ENCODE measurements at places on chromosomes 11 and 22.

- H3K27ac ChIP-seq, result no peak overlapping the region
- H3K4me1 ChIP-seq, result no peaks in the 10 kb centered on the region
- H3K4me3 ChIP-seq, result no peak overlapping the region
- no peak for DNase-seq
- H3K27me3 ChIP-seq, result no peaks in the 10 kb centered on the region
Measured at GRCh38 chr11:99446400-99446799, 425.7 kb downstream of the CNTN5 start.

GRCh38 chr11:23540101-23540561 is 679.9 kb upstream of the CCDC179 start:
- no peak for DNase-seq
- H3K27me3 ChIP-seq, result no peaks in the 10 kb centered on the region
- H3K27ac ChIP-seq, result no peak overlapping the region
- no peak overlapping the region for H3K4me3 ChIP-seq
- no peaks in the 10 kb centered on the region for H3K36me3 ChIP-seq
- H3K4me1 ChIP-seq, result no peaks in the 10 kb centered on the region

GRCh38 chr11:57069942-57070341 is 81.2 kb downstream of the OR5AK2 start:
- peaks cover 9% of the 10 kb centered on the region for H3K4me1 ChIP-seq
- H3K4me3 ChIP-seq, result no peak overlapping the region
- DNase-seq, result no peak
- H3K27ac ChIP-seq, result no peak overlapping the region
- H3K36me3 ChIP-seq, result no peaks in the 10 kb centered on the region
- no peaks in the 10 kb centered on the region for H3K27me3 ChIP-seq

- DNase-seq, result no peak
- no peaks in the 10 kb centered on the region for H3K36me3 ChIP-seq
- H3K27ac ChIP-seq, result no peak overlapping the region
- no peaks in the 10 kb centered on the region for H3K4me1 ChIP-seq
Measured at GRCh38 chr11:45305874-45306623, 19.9 kb upstream of the SYT13 start.

GRCh38 chr11:31809857-31810778 is 1.0 kb downstream of the PAX6 start:
- no peak overlapping the region for H3K27ac ChIP-seq
- peak overlapping the region; percentile 54 for H3K4me3 ChIP-seq
- peaks cover 8% of the 10 kb centered on the region for H3K4me1 ChIP-seq
- DNase-seq, result no peak

DNA sequence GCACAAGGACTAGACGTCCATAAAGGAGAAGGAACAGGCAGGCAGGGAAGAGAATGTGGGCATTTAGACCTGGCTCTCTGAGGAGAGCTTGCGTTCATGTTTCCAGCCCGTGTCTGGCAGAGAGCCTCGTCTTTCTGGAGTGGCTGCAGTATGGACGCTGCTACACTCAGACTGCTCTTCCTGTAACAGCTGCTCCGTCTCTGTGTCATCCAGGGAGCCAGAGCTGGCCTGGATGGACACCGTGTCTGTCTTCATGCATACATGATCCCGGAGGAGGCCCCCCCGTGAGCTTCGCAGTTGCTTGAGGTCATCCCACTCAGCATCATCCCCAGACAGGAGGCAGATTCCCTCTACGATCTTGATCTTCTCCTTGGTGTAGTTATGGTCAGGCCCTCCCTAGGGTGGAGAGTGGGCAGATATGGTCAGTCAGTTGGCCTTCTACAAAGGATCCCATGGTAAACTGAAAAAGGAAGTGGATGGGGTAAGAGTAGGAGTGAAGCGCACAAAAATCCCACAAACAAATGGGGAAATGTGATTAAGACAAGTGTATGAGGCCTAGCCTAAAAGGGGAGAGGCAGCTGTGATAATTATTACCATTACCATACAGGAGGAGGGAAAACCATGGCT is 13.0 kb upstream of the CKAP5 start:
- H3K27ac ChIP-seq, result no peak overlapping the region
- DNase-seq, result no peak
- no peaks in the 10 kb centered on the region for H3K4me1 ChIP-seq
- no peaks in the 10 kb centered on the region for H3K36me3 ChIP-seq

DNA sequence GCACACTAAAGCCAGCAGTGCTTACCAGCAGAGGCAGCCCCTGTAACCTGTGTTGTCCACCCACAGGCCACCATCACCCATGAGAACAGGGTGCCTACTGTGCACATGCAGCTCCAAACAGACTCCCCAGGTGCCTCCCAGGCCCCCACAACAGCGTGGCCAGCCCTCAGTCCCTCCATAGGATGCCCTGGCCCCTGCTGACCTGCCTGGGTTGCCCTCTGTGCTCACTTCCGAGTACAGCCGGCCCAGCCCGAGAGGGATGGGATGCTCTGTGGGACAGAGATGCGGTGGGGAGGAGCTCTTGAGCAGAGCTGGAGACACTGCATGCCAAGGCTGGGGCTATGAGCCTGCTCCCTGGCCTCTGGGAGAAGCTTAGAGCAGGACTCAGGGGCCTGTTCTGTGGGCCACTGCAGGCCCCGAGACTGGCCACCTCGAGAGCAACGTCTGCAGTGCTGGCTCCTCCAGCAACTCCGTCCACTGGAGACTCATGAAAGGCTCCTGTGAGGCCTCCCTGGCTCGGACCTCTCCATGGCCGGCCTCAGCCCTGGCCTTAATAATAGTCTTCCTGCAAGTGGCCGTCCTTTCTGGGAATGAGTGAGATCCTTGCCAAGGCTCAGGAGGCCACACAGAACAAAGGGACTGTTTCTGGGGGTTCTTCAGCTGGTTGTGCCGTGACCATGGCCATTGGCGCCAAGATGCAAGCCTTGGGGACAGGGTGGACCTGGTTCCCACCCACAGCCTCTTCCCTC is 27.0 kb downstream of the FADS2 start:
- no peaks in the 10 kb centered on the region for H3K27me3 ChIP-seq
- no peak for DNase-seq
- no peak overlapping the region for H3K27ac ChIP-seq
- H3K36me3 ChIP-seq, result peaks cover 36% of the 10 kb centered on the region
- H3K4me3 ChIP-seq, result no peak overlapping the region

- peaks cover 52% of the 10 kb centered on the region for H3K36me3 ChIP-seq
- no peaks in the 10 kb centered on the region for H3K27me3 ChIP-seq
- no peak overlapping the region for H3K4me3 ChIP-seq
- peak overlapping the region; percentile 77 for H3K27ac ChIP-seq
- no peak for DNase-seq
- peaks cover 73% of the 10 kb centered on the region for H3K4me1 ChIP-seq
Measured at GRCh38 chr11:12232160-12232559, 121.8 kb downstream of the MICAL2 start.

DNA sequence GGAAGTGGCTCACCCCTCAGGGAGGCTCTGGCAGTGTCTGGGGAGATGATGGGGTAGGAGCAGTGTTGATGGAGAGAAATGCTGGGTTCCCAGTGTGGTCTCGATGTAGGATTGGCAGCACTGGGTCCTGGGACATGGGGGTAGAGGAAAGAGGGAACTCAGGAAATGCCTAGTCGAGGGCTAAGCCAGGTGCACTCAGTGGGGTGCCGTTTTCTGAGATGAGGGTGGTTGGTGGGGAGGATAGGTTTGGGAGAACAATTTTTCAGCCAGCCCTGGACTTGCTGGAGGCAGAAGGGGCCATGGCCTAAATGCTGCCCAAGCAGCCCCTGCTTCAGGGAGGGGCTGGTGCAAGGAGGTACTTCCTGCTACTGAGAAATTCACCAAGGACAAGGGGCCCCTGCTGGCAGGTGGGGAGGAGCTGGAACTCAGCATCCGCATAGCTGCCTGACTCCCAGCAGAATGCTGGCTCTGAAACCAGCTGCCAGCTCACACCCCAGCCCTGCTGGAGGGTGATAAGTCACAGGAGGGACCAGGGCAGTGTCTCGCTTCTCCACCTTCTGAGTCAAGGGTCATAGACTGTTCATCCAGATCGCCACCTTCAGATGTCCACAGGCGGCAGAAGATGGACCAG is 6.0 kb downstream of the CCDC157 start:
- no peaks in the 10 kb centered on the region for H3K36me3 ChIP-seq
- no peak overlapping the region for H3K4me3 ChIP-seq
- no peak for DNase-seq
- H3K4me1 ChIP-seq, result no peaks in the 10 kb centered on the region
- no peaks in the 10 kb centered on the region for H3K27me3 ChIP-seq
- no peak overlapping the region for H3K27ac ChIP-seq

DNA sequence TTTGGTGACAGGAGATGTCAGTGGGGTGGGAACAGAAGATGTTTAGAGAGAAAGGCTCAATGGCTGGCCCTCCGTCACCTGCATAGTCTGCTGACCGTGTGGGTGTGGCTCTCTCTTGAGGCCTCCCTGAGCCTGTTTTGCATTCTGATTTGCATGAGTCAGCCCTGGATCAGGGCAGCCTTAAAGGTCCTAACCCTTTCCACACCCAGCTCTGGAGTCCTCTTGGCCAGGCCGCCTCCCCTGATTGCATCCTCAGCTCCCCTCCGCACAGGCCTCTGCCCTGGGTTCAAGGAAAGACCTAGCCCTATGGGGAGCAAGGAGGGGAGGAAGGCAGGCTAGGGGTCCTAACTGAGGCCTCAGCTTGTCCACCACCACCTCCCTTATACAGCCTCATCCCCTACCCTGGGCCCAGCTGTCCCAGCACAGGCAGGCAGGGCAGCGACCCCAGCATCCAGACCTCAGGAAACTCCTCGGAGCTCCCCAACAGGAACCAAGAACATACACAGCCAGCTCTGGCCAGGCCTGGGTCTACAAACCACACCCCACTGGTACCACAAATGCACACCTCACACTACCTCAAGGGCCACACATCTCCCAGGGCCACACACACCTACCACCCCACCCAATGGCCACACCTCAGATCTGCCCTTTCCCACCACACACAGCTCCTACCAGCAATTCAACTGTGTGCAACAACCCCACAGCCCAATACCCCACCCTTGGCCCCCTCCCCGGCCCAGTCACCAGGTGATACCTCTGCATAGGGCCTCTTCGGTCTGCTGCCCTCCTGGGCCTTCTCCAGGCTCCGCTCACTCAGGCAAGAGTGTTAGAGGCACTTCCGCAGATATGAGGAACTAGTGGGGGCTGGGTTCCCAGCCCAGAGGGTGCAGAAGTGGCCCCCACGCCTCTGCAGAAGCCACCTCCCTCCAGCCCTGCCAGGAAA is 13.7 kb downstream of the ARAP1 start:
- no peak overlapping the region for H3K4me3 ChIP-seq
- no peak for DNase-seq
- no peak overlapping the region for H3K27ac ChIP-seq
- H3K36me3 ChIP-seq, result no peaks in the 10 kb centered on the region

GRCh38 chr22:28544431-28544868 is 135.2 kb downstream of the TTC28 start:
- H3K4me1 ChIP-seq, result no peaks in the 10 kb centered on the region
- no peak for DNase-seq
- H3K27me3 ChIP-seq, result no peaks in the 10 kb centered on the region
- H3K36me3 ChIP-seq, result no peaks in the 10 kb centered on the region
- H3K27ac ChIP-seq, result no peak overlapping the region
- no peak overlapping the region for H3K4me3 ChIP-seq

DNA sequence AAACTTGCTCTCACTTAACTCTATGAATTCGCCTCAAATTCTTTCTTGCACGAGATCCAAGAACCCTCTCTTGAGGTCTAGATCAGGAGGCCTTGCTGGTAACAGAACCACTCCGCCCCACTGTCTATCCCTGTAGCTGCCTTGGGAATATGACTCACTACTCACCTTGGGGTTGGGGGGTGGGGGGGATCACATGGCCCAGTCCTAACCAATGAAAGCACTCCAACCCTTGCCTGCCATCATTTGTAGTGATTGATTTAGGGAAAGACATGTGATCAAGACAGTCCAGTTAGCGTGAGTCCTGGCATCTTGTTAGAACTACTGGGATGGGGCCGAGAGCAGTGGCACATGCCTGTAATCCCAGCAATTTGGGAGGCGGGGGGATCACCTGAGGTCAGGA is 4.8 kb upstream of the MRTFA start:
- no peaks in the 10 kb centered on the region for H3K36me3 ChIP-seq
- no peak overlapping the region for H3K27ac ChIP-seq
- H3K27me3 ChIP-seq, result no peaks in the 10 kb centered on the region
- peaks cover 9% of the 10 kb centered on the region for H3K4me1 ChIP-seq
- no peak overlapping the region for H3K4me3 ChIP-seq

- no peaks in the 10 kb centered on the region for H3K36me3 ChIP-seq
- H3K27me3 ChIP-seq, result no peaks in the 10 kb centered on the region
- H3K4me3 ChIP-seq, result no peak overlapping the region
- H3K27ac ChIP-seq, result no peak overlapping the region
Measured at GRCh38 chr11:14364322-14364721, 5.3 kb upstream of the RRAS2 start.

DNA sequence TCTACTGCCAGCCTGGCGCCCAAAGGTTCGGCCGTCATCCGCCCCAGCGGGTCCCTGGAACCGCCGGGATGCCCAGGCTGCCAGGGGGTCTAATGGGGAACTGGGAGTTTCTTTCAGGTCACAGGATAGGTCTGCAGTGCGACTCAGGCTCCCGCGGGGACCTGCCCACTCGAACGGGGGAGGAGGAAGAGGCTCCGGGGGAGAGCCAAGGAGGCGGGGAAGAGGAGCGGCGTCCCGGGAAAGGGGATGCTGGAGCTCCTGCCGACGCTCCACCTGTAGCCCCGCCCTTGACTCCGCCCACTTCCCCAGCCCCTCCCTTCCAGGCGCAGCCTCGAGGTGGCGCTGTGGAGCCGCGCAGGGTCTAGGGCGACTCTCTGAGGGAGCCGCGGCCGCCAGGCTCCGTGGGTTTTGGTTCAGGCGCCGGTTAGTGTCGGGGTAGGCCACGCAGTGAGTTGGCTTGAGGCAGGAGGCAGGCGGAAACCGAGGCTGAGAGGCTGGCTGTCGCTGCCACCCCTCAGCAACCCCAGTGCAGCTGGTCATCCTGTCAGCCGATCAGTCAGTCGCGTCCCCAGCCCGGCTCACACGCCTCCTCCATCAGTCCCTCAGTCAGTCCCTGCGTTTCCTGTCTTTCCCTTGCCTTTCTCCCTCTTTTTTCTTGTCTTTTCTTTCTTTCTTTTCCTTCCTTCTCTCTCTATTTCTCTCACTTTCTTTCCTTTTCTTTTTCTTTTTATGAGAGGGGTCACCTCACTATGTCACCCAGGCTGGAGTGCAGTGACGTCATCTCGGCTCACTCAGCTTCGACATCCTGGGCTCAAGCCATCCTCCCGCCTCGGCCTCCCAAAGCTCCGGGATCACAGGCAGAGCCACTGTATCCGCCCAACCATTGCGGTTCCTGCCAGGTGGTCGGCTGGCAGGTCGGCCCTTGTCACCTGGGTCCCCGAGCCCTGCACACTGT is 26.4 kb downstream of the YWHAH start:
- H3K4me3 ChIP-seq, result peak overlapping the region; percentile 55
- H3K36me3 ChIP-seq, result no peaks in the 10 kb centered on the region
- H3K4me1 ChIP-seq, result peaks cover 11% of the 10 kb centered on the region
- peak; percentile 87 for DNase-seq
- H3K27me3 ChIP-seq, result no peaks in the 10 kb centered on the region

GRCh38 chr11:102615077-102615893 is 9.8 kb downstream of the MMP20 start:
- H3K27me3 ChIP-seq, result no peaks in the 10 kb centered on the region
- DNase-seq, result no peak
- no peak overlapping the region for H3K4me3 ChIP-seq

GRCh38 chr22:21942407-21943343 is 10.0 kb downstream of the PPM1F start:
- peak; percentile 84 for DNase-seq
- H3K27me3 ChIP-seq, result no peaks in the 10 kb centered on the region

Data from tibial artery (tissue), 4 donors.